ENCODE measurements at places on chromosomes 7 and 10. TPM values are rescaled to one million over a fixed set of nuclear protein-coding genes. Genes with fewer than 3 reads are reported as not detected.

PLAC9 gene
- not detected for total RNA-seq

DNA sequence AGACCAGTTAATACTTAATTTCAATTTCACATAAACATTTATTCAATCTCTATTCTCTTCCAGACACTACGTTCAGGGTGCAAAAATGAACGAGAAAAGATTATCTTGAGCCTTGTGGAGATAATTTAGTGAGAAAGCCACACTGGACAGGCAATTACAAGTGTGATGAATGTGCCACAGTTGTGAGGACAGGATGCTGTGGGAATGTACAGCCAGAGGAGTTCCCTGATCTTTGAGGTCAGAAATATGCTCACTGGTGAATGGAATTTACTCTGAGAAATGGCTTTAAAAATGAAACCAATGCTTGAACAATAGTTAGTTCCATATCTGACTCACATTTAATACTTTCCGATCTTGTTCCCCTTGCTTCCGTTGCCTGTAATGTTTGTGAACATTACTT is 864.8 kb downstream of the GATA3 start:
- DNase-seq = no peak

DNA sequence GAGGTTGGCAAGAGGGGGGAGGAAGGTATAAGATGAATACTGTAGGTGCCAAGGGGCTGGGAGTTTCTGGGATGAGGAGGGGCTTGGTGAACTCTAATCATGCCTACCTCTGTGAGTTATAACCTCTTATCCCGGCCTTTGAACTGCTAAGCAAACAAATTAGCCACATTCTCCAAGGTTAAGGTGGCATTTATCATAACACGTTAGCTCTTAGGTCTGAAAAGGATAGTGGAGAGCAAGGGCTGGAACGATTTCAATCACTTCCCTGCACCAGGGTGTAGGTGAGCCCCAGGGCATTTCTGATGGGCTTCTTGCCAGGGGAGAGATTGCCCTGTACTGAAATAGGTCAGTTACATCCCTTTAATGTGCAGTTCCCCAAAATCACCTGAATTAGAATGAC is 28.6 kb upstream of the DMBT1 start:
- no peak for DNase-seq

DNA sequence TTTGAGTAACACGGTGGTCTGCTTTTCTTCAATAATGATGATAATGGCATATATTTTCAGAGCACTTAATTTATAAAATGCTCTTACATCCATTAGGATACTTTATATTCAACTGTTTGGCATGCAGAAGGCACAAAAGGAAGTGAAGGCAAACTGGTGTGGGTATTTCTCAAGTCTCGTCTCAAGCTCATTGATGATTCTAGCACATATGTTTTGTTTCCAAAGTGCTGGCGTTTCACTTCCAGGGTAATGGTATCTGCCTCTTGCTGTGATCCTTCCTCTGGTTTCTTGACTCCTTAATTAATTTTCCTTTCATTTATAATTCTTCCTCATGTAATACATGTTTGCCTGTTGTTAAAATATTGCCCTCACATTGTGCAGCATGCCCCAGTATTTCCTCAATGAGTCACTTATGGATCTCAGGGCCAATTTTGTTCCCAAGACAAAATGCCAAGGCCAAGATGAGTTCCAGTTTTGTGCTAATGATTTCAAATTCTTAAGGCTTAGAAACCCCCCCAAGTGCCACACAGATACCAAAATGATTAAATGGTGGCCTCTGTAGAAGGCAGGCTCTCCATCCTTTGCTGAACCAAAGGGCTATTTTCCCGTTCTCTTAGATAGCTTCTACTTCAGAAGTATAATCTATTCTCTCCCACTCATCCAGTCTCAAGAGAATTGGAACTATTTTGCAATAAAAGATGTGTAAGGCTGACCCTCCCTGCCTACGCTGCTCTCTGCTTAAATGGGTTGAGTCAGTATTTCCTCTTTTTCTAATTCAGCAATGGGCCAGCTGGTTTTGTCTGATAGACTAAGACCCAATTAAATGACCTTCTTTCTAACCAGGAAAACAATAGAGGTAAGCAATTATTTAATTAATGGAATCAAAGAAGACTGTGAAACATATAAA is 171.2 kb downstream of the ZNF365 start:
- DNase-seq = no peak

Measured in SJSA1 (cell line).